ENCODE measurements at places on chromosomes 12 and 14.

- DNase-seq, result no peak
Measured at GRCh38 chr14:30015489-30015888, 87.8 kb upstream of the PRKD1 start.

DNA sequence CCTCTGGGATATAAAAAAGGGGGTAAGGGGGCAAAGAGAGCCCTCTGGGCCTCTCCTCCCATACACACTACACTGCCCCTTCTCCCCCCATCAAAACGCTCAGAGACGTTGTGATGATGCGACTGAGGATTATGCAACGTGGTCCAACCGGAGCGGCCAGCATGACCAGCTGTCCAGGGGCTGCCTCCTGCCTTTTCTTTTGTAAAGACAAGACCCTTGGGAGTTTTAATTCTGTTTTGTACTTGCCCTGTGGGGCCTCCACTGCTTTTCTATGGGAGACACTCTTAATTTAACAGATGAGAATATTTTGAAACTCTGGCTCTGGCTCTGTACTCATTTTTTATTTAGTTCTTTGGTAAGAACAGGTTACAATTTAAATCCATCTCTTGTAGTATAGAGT lies 7.2 kb downstream of the MBD6 start:
- no peak for DNase-seq

GRCh38 chr12:69170293-69170692 lies 69.1 kb upstream of the CPSF6 start:
- no peak for DNase-seq

- DNase-seq, result no peak
Measured at GRCh38 chr12:110739488-110739887, 3.2 kb downstream of the PPP1CC start.

DNA sequence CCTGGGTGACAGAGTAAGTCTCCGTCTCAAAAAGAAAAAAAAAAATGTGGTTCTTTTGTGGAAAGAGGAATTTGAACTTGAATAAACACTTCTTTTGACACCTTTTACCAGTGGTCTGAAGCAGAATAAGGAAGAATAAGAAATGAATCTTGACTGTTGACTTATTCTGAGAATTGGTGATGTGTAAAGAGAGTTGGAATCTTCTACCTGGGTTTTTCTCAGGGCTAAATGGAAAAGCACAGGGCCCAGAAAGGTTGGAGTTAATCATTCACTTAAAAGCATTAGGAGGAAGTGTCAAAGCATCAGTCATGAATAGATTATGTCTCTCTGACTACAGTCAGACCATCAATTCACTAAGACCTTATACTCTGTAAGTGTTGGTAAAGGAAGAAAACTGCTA lies 13.9 kb downstream of the PNMA1 start:
- DNase-seq, result no peak

DNA sequence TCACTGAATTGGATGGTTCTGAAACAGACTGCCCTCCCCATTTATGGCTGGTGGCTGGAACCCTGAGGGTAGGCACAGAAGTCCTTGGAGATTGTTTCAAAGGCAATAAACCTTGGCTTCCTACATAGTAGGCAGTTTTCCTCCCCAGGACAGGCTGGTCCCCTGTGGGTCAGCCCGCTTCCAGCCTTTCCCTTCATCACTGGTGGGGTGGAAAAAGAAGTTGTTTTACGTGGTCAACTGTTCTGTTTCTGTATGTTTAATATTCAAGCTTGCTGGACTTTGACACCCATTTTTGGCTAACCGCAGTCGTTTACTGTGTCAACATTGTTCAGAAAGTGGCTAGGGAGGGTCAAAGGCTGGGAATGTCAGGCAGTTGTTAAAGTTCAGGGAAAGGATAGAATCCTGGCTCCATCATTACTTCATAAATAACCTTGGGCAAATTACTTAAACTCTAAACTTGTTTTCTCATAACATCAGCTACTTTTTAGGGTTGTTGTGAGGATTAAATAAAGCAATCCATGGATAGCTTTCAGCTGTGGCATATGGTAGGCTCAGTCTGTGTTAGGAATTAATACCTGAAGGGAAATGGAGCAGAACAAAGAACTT lies 2.4 kb downstream of the KLHDC2 start:
- no peak for DNase-seq

- DNase-seq, result peak; percentile 49
Measured at GRCh38 chr14:30283822-30284446, 275.0 kb upstream of the G2E3 start.

DNA sequence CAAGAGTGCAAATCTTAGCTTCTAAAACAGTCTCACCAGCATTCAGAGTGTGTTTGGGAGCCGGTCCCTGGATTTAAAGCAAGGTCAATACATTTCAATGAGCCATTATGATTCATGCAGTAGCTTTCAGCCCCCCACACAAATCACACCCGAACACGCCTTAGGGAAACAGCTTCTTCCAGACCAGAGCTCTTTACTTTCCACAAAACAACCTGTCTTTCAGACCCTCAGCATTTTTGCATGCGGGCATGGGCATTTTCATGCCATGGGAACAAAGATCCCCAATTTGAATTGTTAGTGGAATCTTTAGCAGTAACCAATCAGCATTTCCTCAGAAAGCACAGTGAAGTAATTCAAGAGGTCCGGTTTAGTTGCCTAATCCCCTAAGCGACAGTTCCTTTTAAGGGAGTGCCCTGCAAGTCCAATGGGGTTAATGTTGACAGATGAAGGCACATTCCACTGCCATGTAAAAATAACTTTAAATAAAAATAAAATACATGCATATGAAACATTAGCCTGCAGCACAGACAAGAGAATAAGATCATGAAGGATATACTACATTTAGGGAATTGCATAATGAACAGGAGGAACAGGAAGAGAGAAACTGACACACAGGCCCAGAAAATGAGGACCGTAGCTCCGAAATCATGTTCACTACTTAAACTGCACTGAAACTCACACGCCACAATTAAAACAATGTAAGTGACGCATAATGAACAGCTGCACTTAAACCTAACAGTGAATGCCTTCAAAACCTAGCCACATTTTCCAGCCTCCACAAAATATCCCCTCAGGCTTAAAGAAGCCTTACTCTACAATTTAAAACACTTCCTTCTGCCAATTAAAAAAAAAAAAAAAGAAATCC lies 4.0 kb downstream of the VPS37B start:
- no peak for DNase-seq

- no peak for DNase-seq
Measured at GRCh38 chr14:89626233-89626806, 209.3 kb upstream of the FOXN3 start.

DNA sequence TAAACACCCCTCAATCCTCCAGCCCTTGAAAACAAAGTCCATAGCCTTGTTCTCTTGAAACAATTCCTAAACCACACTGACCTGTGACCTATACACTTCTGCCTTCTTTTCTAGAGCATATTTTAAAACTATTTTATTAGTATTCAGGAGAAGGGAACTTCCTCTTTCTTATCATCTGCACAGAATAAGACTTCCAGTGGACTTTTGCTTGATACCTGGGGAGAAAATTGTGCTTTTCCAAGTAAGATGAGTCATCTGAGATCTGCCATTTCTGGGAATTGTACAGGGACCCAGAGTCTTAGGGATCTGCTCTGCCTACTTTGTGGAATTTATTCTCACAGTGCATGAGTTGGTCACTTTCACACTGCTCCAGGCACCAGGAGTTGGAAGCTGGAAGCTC lies 10.5 kb upstream of the WNT5B start:
- no peak for DNase-seq

DNA sequence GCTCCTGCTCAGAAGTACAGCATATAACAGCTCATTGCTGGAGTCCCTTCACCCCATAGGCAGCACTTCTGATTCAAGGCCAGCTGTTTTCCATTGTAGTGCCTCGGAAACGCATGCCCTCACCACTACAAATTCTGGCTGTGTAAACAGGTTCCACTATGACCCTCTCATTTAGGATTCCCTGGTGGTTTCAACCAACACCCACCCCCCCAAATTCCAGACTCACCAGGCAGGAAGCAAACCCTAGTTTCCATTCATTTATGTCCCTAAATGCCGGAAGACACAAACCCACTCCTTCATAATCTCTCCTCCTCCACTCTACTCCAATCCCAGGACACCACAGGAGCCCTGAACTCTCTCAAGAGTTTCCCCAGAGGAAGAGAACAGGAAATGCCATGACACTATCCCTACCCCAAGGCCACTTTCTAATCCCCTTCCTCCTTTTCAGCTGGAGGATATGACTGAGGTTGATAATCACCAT lies 75.9 kb upstream of the TMPO start:
- no peak for DNase-seq

DNA sequence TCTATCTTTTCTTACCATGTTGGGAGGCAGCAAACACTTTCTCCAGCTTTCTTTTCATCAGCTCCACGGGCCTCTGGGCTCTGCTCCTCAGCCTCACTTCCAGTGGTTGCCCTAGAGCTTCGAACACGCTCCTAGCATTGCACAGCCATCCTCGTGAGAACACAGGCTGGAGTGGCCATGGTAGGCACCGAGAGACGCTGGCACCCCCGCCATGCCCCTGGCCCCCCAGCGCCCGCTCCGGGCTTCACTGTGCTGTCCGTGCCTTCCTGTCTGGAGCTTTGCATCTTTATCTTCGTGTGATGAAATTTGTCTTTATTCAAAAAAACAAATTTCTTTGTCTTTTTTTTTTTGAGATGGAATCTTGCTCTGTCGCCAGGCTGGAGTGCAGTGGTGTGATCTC lies 352.2 kb downstream of the TMEM121 start:
- DNase-seq, result no peak

DNA sequence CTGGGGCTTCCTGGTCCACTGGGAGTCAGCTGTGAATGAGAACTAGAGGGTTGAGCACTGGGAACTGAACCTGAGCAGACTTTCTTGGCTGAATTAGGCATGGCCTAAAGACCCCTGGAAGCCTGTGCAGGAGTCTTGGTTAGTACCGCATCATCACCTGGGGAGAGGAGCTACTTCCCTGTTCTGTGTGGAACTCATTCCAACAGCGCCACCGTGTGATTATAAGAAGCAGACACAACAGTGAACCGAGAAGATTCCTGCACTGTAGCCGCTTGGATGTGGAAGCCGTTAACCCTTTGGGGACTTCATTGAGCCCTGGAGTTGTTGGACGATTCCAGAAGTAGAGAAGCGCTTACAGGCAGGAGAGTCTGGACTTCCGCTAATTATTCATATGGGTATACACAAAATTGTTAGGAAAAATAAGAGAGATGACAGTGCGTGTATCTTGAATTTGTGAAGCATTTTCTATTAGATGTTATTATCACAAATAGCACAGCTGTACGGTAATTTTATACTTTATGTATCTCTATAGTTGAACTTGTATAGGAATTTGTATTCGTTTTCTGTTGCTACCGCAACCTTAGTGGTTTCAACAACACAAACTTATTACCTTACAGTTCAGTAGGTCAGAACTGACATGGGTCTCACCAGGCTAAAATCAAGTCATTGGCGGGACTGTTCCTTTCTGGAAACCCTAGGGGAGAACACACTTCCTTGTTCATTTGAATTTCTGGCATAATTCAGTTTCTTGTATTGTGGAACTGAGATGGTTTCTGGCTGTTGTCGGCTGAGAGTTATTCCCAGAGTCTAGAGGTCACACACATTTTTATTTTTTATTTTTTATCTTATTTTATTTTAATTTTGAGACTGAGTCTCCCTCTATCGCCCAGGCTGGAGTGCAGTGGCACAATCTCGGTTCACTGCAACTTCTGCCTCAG lies 100.7 kb downstream of the C2CD5 start:
- peak; percentile 87 for DNase-seq

GRCh38 chr12:10829994-10830393 lies 3.8 kb upstream of the TAS2R10 start:
- no peak for DNase-seq

DNA sequence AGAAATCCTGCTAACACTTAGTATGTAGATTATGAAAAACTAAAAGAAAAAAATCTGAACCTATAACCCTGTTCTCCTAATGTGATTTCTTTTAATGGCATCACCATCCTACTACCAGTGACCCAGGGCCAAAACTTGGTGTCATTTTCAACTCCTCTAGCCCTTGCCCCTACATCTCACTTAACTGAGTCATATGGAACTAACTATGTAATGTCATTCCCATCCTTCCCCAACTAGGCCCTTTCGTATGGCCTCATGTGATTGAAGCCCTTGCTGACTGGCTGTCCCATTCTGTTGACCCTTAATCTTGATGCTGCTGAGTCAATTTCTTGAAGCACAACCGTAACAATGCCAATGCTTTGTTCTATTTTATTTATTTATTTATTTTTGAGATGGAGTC lies 7.6 kb downstream of the DMAC2L start:
- DNase-seq, result no peak

DNA sequence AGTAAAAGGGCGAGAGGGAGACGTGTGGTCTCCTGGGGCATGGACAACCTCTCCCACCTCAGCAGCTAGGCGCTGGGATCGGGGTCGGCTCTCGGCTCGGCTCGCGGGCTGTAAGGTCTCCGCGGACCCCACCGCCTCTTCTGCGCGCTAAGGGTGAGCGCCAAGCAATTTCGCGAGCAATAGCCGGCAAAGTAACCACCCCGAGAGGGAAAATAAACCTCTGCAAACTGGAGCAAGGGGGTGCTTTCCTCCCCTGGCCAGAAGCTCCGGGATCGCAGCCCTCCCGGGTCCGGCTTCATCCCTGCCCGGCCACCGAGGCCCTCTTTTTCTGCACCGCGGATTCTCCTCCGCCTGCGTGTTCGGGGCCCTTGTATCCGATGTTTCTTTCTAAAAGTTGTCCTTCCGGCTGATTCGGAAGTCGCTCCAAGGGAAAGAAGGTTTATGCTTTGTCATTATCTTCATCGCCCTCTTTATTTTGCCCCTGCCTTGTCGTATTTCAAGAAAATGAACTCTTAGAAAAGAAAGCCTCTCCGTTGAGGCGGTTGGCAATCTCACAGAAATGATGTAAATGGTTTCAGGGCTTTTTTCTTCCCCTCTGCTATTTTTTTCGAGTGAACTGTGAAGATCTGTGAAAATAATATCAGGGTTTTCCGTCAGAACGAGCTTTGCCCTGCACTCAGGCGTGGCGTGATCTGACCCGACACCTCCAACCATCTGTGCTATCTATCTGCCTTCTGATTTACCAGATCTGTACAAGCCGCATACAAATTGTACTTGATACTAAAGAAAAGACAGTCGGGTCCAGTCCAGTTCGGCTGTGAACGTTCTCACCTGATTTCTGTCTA lies 1.7 kb upstream of the SIX6 start:
- DNase-seq, result no peak

DNA sequence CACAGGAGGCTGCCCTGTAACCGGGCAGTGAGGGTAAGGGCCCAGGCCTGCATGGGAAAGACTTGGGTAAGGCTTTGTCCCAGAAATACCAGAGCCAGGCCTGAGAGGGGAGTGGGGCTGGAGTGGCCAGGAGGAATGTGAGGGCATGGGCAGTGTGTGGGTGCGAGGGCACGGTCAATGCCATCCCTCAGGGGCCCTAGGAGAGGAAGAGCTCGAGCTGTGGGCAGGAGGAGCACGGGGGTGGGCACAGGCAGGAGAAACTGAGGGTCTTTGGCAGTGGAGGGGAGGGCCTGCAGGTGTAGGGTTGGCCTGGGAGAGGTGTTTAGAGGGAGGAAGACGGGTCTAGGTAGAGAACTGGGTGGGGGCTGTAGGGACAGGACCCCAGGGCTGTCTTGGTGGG lies 381.6 kb downstream of the TMEM121 start:
- no peak for DNase-seq

GRCh38 chr12:59115526-59115925 lies 195.2 kb upstream of the LRIG3 start:
- DNase-seq, result no peak

All from RKO (cell line).